NCI-H1694 (cell line): ENCODE measurements at places on chromosomes 13 and 19.

GRCh38 chr19:34475026-34475974, 6.3 kb upstream of the WTIP start:
- DNase-seq = no peak

DNA sequence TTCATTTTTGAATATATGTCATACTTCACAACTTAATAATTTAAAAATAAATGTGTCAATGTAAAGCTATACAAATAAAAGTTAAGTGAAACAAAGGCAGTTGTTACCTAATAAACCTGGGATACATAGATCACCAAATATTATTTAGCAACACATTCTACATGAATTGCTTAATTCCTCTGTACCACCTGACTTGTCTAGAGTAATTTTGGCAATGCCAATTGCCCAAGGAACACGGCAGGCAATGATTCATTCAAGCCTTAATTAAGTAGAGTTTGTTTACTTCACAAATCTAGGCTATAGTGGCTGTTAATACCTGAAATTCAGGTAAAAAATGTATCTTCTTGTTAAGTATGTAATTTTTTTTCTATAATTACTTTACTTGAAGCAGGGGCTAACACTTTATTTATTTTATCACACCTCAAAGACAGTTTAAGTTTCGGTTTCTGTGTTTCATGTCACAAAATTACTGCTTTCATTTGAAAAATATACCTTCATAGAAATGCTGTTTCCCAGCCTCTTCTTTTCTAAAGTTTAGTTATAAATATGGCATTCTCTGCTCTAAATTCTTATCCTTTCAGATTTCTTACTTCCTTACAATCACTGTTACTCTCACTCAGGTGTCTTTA, 705.7 kb downstream of the SLITRK5 start:
- no peak for DNase-seq

- DNase-seq = no peak
Observed at GRCh38 chr19:6694147-6694815, 24.3 kb upstream of the TNFSF14 start.

- no peak for DNase-seq
Observed at GRCh38 chr13:48224701-48225100, 8.3 kb upstream of the ITM2B start.

GRCh38 chr13:70284371-70284770, 176.1 kb upstream of the KLHL1 start:
- no peak for DNase-seq

DNA sequence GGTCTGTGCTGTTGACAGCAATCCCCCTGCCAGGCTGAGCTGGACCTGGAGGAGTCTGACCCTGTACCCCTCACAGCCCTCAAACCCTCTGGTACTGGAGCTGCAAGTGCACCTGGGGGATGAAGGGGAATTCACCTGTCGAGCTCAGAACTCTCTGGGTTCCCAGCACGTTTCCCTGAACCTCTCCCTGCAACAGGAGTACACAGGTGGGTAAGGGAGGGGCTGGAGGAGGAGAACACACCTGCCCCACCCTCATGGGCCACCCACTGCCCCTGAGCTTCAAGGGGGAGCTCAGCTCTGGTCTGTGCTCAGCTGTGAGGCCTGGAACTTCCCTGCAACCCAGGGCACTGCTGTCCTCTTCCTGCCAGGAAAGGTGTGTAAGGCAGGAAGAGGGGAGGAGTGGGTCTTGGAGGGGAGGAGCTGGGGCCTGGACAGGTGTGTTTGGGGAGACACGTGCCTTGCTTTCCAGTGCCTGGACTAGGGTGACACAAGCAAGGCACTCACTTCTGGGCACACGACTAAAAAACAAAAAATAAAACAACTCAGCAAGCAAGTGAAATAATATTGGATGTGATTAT, 3.9 kb downstream of the SIGLEC7 start:
- DNase-seq = no peak

DNA sequence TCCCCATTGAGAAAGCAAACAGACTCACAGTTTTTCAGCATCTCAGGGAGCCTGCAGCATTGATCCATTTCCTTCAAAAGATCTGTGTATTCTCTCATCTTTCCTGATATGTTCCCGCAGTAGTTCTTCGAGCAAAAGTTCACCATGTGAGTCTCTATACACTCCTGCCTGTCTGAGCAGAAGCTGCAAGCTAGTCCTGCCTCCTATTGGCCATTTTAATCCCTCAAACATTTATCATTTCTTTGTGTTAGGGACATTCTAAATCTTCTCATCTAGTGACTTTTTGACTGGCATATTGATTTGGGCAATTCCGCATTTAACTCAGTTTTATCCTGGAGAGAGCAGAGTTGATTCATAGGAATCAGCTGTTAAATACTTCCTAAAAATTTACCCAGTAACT, 660.4 kb upstream of the KLF12 start:
- no peak for DNase-seq

DNA sequence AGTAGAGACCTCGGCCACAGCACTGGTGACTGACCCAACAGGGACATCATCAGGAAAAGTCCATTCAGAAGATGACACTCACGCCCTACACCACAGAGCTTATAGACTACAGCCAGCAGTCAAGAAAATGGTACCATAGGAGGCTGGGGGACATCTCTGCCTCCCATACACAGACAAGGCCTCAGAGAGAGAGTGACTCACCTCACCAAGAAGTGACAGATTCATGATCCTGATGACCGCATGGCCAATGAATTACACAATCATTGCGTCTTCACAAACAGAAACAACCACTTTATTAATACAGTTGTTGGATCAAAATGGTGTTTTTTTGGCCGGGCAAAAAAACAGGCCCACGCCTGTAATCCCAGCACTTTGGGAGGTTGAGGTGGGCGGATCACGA, 260.8 kb upstream of the TSHZ3 start:
- DNase-seq = no peak

GRCh38 chr13:78160793-78161192, 242.2 kb upstream of the EDNRB start:
- DNase-seq = no peak
